ENCODE measurements at places on chromosomes 5 and 9. TPM values are rescaled to one million over a fixed set of nuclear protein-coding genes. Genes with fewer than 3 reads are reported as not detected.
A peak's percentile ranks its signal among the peaks of the same experiment; 100 is the strongest.

DNA sequence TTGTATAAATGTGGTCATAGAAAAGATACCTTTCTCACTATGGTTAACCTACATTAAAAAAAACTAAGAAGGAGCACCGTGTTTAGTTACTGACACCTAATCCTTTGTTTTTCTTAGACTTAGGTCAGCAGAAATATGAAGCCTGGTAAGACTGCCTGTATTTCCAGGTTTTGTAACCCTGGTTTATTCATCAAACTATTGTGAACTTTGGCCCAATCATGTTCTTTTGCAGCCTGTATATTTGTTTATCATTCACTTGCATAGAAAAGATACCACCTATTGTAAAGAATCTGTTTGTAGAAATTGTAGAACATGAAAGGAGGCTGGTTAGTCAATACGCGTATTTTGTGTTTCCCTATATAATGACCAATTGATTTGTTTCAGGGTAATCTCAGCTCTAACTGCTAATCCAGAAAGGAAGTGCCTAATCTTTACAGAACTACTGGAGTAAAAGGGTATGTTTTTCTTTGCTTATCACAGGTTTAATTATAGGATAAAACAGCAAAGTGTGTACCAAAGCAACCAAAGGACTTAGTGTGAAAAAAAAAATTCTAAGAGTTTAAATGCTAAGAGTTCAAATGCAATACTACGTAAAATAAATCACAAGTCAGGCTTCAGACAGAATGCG is 103.6 kb downstream of the LURAP1L start:
- ATAC-seq = no peak

Gene IRX1
- total RNA-seq = not detected

DNA sequence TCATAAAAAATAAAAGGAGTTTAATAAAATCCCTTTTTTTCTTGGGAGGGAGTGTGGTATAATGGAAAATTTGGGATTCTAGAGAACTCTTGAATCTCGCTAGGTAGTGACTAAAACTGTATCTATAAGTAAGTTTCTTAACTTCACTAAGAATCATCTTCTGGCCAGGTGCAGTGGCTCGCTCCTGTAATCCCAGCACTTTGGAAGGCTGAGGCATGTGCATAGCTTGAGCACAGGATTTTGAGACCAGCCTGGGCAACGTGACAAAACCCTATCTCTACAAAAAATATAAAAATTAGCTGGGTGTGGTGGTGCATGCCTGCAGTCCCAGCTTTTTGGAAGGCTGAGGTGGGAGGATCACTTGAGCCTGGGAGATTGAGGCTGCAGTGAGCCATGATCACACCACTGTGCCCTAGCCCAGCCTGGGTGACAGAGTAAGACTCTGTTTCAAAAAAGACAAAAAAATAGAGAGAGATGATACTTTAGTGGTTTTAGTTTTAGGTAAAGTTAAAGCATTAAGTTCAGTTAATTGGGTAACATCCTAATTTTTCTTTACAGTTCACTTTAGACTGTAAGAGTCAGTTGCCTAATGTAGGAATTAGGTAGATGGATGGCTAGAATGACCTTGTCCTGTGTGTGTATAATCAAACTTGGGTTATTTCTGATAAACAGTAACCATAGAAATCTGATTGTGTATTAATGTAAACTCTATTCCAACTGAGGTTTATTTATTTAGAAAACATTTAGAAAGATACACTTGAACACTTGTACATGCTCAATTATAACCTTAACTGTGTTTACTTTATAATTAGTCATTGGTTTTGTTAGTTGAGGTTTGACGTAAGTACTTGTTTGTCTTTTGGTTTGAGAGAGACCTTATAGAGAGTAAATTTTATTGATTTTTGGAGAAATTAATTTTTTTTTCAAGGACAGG is 17.8 kb downstream of the UNC13B start:
- ATAC-seq = no peak

DNA sequence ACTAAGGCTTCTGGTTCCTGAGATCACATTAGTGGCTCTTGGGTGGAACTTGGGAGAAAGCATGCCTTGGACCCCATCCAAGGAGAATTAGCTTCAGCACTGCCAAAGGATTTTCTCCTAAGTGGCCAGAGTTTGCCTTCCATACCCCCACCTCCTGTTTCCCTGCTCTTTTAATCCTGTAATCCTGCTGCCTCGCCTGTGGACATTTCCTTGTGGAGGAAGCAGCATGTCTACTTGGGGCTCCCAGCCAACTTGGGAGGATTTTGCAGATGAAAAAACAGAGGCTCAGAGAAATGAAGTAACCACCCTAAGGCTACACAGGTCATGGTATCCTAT is 1.6 kb downstream of the ARSI start:
- ATAC-seq = no peak

- ATAC-seq = no peak
Observed at GRCh38 chr5:174839196-174839595, 114.8 kb downstream of the MSX2 start.

- ATAC-seq = no peak
Observed at GRCh38 chr5:61869333-61869732, 436.7 kb upstream of the KIF2A start.

- ATAC-seq = no peak
Observed at GRCh38 chr5:80205846-80206245, 50.0 kb downstream of the SERINC5 start.

- no peak for ATAC-seq
Observed at GRCh38 chr5:93800988-93801811, 59.8 kb upstream of the POU5F2 start.

Gene NTNG2
- 2.2 TPM for total RNA-seq

Gene FYB1
- total RNA-seq = 95.7 TPM

DNA sequence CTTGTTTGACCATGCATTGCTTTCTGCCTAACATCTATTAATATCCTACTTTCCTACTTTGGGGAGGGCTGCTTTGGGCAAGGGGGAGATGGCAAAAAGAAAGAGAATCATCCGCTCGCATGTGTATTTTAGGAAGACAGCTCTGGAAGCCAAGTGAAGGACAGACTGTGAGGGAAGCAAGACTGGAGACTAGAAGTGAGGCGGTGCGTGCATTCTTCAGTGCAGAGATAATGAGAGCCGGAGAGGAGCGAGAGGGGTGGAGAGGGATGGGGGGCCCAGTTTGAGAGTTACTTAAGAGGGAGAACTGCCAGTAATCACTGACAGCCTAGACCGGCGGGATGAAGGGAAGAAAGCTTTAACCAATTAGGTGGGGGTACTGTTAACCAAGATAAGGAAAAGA is 151.7 kb upstream of the RAPGEF1 start:
- ATAC-seq = no peak

Gene FGF10
- total RNA-seq = not detected

DNA sequence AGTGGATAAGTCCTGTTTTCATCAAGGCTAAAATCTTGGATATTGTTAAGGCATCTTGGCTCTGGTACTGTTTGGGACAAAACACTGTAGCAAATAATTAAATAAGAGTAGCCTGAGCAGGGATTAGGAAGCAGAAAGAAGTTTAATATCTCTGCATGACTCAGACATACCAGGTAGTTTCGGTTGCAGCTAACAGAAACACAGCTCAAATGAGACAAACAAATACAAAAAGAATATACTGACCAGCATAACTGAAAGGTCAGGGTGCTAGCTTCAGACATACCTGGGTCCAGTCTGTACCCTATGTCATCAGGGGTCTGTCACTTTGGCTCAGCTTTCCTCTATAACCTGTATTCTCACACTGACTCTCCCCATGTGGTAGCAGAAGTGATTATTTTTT is 156.4 kb upstream of the MAP3K1 start:
- ATAC-seq = peak; percentile 45
